Activated CD8-positive, alpha-beta memory T cell treated with anti-CD3 and anti-CD28 coated beads for 24 hours (primary cell): ENCODE measurements at places on chromosomes 7 and 10.

DNA sequence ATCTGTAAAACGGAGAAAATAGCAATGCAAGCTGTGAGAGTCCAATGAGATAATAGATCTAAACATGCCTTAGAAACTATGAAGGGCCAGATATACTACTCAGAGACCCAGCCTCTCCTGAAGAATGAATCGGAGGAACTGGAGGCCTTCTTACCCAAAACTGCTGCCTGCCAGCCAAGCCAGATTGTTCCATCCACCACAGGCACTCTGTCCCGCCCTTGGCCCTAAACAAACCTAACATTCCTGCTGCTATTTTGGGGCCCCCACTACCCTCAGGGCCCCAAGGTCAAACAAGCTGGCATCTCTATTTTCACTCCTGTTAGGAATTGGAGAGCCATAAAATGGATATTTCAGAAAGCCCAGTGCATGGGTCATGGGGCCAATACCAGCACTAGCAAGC, 48.0 kb upstream of the HMX3 start:
- DNase-seq: no peak

- no peak for DNase-seq
These were observed 4.9 kb upstream of the NKX2-3 start for GRCh38 chr10:99527526-99528493.

GRCh38 chr7:138564365-138564764, 104.3 kb downstream of the TRIM24 start:
- DNase-seq: no peak

DNA sequence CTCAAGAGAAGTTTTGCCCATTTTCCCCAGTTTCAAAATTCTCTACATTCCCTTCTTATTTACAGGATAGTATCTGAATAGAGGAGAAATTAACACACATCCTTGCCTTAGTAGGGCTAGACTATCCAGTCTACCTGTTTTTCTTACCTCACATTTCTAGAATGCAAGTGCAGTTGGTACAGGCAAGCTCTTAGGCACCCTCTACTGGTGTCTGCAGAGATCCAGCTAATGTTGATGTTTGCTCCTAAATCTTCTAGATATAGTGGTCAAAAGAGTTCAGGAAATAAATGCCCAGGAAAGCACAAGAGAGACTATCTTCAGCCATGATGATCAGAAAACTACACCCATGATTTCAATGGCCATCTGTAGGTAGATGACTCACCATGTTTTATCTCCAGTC, 205.3 kb downstream of the HTR7 start:
- no peak for DNase-seq

DNA sequence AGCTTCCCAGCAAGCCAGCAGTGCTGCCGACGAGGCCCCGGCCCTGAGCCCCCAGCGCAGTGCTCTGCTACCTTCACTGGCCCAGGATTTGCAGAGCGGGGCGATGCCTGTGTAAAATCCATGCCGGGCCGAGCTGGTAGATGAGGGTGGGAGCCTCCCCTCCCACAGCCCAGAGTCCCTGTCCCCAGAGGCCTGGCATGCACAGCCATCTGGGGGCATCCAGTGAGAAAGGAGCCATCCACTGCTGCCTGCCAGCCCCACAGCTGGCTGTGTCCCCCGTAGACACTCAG, 116.7 kb downstream of the RGS10 start:
- no peak for DNase-seq

DNA sequence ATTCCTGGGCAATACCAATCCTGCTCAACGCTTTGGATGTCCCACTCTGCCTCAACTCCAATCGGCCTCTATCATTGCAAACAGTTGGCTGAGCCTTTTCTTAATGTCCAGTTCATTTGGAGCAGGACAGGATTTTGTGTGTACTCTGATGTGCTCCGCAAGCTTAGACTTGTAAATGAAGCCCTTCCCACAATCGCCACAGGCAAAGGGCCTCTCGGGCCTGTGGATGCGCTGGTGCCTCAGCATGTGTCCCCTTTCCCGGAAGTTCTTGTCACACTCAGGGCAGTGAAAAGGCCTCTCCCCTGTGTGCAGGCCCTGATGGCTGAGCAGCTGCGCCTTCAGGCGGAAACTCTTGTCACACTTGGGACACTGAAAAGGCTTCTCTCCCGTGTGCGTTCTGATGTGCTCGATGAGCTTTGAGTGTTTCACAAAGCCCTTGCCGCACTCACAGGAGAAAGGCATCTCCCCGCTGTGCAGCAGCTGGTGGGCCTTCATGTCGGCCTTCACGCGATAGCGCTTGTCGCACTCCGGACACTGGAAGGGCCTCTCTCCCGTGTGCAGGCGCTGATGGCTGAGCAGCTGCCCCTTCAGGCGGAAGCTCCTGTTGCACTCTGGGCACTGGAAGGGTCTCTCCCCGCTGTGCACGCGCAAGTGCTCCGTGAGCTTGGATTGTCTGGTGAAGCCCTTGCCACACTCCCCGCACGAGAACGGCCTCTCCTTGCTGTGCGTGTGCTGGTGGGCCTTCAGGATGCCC, 20.0 kb downstream of the ZNF786 start:
- DNase-seq: no peak
